ENCODE measurements at places on chromosomes 6 and 20. TPM values are rescaled to one million over a fixed set of nuclear protein-coding genes. Genes with fewer than 3 reads are reported as not detected.

DNA sequence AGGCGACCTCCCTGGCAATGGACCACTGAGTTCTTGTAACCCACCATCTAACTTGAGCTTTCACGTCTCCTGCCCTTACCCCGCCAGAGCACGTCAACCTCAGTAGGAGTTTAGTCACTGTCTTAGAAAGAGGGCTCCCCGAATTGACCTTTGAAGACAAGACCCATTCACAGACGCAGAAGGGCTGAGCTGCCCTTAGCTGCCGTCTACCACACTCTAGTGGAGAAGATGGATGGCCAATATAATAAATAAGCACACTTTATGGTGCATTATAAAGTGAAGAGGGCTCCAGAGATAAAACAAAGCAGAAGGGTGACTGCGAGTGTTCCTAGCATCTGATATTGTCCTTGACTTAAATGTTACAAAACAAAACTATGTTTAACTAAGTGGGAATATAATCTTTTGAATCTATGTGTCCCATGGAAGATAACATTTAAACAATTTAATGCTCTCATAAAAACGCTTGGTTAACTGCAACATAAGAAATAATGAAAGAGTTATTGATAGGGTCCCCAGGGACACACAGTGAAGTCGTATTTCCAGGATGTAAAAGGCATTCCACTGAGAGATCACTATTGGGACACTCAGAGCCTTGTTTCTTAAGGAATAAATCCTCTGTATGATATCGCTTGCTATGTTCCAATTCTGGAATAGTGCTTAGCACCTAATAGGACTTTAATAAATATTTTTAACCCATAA, 261.1 kb downstream of the THBS2 start:
- no peak for DNase-seq

DNA sequence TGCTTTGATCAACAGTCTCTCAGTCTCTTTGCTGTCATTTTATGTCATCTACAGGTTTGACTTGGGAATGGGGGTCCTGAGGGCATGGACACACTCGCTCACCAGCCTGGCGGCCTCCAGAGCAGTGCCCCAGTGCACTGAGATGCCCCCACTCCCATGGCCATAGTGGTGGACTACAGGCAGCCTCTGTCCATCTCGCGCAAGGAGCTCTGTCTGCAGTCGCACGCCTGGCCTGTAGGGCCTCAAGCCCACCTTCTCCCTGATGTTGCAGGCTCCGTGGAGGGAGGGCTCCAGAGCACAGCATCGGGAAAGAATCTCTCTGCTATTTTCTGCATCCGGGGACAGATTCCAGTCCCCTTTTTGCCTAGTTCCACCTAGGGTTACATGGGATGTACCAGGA, 22.6 kb downstream of the DDO start:
- DNase-seq, result no peak

DNA sequence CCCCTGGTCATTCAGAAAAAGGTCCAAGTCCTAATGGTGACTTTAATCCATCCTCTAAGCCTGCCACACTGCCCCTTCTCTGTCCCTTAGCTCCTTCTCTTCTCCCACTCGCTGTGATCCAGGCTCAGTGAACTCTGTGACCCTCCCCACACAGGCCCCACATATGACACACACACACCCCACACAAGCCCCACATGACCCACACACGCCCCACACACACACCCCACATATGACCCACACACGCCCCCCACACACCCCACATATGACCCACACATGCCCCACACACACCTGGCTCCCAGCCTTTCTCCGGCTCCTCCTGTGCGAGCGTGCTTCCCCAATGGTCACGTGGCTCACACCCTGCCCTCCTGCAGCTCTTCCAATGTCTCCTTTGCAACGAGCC, 528.4 kb upstream of the AGPAT4 start:
- no peak for DNase-seq

DNA sequence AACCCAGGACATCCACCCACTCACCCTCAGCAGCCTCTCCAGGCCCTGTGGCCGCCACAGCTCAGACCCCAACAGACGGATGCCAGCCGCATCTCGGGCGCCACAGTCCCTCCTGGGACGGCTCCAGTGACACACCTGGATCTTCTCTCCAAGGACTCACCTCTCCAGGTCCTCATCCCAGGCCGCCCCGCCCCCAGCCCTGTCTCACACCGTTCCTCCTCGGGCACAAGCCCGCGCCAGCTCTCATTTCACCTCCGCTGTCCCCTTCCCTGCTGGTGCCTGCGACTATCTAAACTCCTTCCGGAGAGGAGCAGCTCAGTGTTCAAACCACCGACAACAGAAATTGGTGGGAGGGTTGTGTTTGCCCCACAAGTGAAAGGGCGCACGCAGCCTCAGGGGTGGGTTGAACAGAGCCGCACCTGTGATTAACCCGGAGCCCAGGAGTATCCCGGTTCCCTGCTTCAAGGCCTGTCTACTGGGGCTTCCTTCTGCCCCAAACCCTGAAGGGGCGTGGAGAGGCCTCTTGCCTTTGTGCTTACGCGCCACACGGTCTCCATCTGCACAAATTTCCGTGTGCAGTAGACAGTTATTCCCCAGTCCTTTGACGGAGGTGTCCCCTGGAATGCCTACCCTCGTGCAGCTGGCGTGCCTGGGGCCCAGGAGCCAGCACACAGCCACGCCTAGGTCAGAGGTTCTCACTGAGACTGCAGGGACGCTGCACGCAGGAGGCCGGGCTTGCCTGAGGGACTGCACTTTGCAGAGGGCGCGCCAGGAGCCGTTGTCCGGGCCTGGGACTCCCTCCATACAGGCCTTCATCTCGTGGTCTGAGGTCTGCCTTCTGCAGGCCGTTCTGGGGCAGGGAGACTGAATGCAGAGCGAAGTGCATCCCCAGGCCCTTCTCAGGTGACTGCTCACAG, 232.7 kb downstream of the DLL1 start:
- no peak for DNase-seq

DNA sequence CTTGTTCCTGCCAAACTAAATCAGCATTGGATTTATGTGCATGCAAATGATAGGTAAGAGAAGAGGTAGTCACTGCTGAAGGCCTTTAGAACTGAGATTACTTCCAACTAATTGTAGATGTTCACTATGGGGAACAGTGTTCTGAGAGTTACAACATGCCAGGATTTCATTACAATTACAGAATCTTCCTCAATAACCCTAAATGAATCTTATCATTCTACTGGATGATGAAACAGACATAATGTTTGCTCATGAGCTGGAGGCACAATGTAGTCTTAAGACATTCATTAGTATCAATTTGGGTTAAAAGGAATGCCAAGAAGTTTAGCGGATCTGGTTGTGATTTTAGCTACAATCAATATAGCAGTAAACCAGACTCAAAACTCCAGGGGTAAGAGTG, 248.9 kb upstream of the THEMIS start:
- DNase-seq, result no peak

- no peak for DNase-seq
Measured at GRCh38 chr6:2221726-2222274, 23.6 kb downstream of the GMDS start.

GRCh38 chr6:143598466-143599080, 79.2 kb upstream of the PHACTR2 start:
- DNase-seq, result no peak

SLC17A4 gene
- not detected for total RNA-seq

BNIP5 gene
- total RNA-seq, result 0.10 TPM

SRMS gene
- 1.1 TPM for total RNA-seq

GRCh38 chr20:47188540-47188939, 168.0 kb downstream of the ZMYND8 start:
- DNase-seq, result no peak

DNA sequence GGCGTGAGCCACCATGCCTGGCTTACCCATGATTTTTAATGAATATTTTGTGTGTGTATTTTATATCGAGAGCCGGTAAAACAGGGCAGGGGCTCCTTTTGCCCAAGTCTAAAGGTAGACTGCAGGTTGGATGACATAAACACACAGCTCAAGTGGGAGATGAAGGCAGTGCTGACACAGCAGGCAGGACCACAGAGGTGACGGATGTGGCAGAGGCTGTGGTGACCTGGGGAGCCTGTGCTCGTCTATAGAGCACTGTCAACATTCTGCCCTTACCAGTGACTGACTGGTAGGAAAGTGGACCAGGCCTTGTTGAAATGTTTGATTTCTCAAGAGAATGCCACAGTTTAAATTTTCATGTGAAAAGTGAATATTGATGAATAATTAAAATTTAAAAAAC, 137.5 kb downstream of the ZFP64 start:
- no peak for DNase-seq

MTO1 gene
- total RNA-seq, result 22.3 TPM

- no peak for DNase-seq
Measured at GRCh38 chr6:74044417-74045096, 348.6 kb downstream of the CD109 start.

DNA sequence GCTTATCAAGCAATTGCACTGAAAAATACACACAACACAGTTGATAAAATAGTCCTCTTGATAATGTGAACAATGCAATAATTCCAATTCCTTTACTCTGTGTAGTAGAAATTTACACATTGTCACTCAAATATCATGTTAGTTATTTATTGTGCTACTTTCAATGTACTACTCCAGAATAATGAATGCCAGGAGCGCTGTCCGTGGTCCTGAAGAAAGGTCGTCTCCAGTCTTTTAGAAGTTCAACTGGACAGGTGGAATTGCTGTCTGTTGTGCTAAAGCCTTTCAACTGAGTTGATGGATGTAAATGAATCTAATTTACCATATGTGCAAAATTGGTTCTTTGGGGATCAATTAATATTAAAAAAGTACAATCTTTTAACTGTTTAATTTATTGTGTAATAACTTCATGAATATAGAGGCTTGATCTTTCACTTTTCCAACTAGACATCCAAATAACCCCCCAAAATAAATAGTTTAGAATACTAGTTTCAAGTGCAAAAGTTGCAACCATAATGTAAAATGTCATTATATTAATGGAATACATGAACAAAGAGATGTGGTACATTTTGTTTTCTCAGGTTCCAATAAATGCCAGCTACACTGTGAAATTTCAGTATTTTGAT, 3.2 kb downstream of the GRIK2 start:
- no peak for DNase-seq

SALL4 gene
- 2.7 TPM for total RNA-seq

MICB gene
- total RNA-seq, result 1.2 TPM

GRCh38 chr6:123515715-123516114, 121.0 kb downstream of the TRDN start:
- DNase-seq, result no peak

- DNase-seq, result peak; percentile 66
Measured at GRCh38 chr6:7243179-7243981, 69.6 kb downstream of the SSR1 start.

GRCh38 chr20:50728981-50729874, 2.2 kb upstream of the PARD6B start:
- no peak for DNase-seq

GRCh38 chr20:5834436-5835005, 84.3 kb downstream of the SHLD1 start:
- DNase-seq, result no peak

DNA sequence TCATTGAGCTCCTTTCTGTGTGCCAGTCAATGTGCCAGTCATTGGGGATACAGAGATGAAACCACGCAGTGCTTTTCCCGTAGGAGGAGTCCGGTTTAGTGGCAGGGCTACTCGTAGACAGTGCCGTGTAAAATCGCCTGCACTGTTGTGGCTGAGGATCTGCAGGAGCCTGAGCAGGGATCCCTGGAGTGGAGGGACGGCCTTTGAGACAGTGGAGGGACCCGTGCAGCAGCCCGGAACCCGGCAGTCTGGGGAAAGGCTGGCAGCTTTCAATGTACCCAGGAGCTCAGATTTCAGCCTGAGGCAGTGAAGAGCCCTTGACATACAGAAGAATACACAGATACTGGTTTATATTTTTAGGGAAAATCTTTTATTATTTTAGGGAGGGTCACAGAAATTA, 203.3 kb downstream of the ARID1B start:
- no peak for DNase-seq

DNA sequence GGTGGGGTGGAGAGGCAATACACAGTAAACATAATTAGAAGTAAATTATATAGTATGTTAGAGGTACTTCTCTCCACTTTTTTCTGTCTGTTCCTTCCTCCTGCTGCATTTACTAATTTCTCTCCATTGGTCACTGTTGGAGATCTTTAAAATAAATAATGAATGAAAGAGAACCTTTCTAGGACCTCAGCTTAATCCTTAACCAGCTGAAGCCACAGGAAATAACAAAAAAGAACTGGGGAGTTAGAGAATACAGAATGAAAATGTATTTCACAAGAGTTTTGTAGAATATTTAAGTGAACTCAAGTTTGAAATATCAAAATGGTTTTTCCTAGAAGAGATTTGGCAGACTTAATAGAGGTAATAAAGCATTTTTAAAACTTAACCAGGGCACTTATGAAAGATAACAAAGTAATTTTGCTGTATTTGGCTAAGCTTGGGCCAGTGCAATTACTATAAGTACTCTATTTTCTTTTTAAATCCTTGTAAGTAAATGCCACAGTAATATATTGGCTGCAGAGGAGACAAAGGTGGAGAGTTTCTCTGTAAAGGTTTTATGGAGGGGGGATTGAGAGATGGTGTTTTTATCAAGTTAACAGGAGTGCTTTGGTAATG, 405.0 kb downstream of the CDKAL1 start:
- no peak for DNase-seq

DNA sequence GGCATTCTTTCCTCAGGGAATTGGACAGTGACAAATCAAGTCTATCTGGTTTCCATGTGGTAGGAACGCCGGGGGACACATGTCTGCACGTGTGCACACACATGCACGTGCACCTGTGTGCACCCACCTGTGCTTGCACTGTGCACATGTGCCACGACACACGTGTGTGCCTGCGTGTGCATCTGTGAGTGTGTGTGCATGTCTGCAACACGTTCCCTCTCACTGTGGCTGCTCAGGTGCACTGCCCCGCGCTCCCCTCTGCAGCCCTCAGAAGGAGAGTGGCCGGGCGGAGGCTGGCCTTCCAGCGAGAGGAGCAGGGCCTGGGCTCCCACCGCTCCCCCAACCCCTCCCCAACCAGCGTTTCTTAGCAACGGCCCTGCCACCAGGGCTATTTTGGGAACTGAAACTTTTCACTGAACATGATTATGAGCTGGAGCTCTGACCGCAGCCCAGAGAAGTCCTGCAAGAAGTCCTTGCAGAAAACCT, 147.8 kb downstream of the PHACTR3 start:
- no peak for DNase-seq

TBPL1 gene
- total RNA-seq, result 22.0 TPM

MYMX gene
- total RNA-seq, result 0.49 TPM

RAB44 gene
- total RNA-seq, result 0.59 TPM

All from skin of body (tissue), 3 donors.